Ascending aorta (tissue), 2 donors: ENCODE measurements at places on chromosomes 12 and 14.

DNA sequence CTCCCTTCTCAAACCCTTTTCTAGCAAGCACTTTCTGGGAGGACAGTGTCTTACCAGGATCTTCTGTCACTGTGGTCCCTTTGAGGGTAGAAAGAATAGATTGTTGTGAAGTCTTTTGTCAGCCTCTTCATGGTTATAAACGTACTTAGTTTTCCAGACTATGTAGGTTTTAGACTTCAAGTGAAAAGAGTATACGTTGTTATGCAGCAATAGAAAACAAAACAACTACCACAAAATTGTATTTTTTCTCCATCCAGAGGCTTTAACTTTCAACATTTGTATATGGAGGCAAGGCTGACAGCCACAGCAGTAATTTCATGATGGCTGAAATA is 23.7 kb downstream of the PRKCH start:
- no peak for DNase-seq

DNA sequence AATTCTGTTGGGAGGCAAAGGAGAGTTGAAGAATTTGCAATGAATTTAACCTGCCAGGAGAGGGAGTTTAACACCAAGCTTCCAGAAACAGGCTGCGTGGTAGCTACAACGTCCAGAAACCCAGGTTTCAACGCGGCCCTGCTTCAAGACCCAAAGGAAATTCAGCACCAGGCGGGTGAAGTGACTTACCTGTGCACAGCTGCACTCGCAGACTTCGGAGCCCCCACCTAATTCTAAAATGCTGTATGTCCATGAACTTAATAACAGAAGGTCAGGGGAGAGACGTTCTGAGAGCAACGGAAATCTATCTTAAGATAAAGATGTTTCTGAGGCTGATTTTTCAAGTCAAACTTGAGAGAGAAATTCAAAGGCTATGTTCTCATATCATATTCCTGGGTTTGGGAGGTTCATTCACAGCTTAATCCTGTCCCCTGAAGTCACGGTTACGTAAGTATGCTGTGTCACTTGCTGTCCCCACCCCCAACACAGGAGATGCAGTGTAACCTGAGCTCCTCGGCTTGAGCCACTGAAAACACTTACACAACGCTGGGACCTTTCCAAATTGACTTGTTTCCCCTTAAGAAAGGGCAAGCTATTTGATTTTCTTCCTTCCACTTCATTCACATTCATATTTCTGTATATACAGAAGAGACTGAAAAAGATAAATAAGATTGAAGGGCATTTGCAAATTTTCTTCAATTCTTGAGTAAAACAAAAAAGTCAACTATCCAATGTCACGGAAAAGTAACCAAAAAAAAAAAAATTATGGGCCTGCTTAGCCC is 22.7 kb downstream of the CLIP1 start:
- peak; percentile 77 for DNase-seq

GRCh38 chr12:47207829-47208248 is 128.1 kb upstream of the AMIGO2 start:
- peak; percentile 33 for DNase-seq

GRCh38 chr14:22753586-22753985 is 12.9 kb upstream of the OXA1L start:
- DNase-seq: no peak

GRCh38 chr12:49783917-49784676 is 42.7 kb downstream of the TMBIM6 start:
- no peak for DNase-seq

- no peak for DNase-seq
These were observed 142.5 kb downstream of the TMX1 start for GRCh38 chr14:51382506-51382905.

DNA sequence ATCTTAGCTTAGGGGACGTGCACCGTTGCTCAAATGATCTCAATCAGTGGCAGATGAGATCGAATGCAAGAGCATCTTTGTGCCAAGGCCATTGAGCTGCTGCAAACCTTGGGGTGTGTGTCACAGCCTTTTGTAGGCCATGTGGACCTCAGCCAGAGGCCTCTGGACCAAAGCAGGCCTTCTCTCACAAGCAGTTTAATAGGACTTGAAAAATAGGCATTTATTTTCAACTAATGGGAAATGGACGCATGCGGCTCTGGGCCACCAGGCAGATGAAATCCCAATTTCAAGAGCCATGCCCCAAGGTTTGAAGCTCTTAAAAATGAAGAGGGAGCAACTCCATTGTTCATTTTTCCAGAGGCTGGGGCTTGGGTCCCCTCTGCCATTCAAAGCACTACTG is 87.3 kb downstream of the TTC7B start:
- no peak for DNase-seq

GRCh38 chr12:76113800-76114757 is 29.6 kb upstream of the NAP1L1 start:
- no peak for DNase-seq

DNA sequence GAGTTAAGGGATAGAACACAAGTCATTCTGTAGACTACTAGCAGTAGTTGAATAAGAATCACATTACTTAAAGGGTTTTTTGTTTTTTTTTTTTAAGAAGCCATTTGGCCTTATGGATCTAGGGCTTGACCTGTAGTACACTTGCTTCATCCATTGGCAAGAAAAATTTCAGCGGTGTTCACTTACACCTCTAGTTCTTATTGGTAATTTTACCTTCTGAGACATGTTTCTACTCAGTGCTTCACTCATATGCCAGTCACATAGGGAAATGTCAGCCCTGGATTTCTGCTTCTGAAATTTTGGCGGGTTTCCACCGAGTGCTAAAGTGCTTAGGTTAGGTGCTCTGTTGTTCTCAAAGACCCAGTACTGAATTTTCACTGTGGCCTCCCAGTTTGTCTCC is 72.9 kb downstream of the FRMD6 start:
- no peak for DNase-seq

DNA sequence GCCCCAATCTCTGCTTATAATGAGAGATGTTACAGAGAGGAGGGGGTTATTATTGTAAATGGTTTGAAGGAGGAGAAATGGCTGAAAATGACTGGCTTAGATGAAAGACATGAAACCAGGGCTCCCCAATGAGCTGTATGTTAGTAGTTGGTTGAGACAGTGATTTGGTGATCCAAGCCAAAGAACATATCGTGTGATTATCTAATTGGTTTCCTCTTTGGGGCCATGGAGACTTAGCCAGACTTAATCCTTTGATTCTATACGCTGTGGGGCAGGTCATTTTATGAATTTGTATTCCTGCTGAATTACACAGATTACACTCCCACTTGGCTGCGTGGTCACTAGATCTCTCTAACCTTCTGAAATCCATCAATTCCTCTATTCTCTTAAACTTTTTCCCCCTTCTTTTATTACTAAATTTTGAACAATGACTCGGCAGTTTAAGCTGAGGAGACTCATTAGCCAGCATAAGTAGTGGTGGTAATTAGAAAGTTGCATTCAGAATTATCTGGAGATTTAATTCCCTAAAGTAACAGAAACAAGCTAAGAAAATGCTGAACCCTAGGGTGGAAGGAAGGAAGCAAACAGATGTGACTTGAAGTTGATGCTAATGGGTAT is 5.3 kb downstream of the TTC8 start:
- no peak for DNase-seq

DNA sequence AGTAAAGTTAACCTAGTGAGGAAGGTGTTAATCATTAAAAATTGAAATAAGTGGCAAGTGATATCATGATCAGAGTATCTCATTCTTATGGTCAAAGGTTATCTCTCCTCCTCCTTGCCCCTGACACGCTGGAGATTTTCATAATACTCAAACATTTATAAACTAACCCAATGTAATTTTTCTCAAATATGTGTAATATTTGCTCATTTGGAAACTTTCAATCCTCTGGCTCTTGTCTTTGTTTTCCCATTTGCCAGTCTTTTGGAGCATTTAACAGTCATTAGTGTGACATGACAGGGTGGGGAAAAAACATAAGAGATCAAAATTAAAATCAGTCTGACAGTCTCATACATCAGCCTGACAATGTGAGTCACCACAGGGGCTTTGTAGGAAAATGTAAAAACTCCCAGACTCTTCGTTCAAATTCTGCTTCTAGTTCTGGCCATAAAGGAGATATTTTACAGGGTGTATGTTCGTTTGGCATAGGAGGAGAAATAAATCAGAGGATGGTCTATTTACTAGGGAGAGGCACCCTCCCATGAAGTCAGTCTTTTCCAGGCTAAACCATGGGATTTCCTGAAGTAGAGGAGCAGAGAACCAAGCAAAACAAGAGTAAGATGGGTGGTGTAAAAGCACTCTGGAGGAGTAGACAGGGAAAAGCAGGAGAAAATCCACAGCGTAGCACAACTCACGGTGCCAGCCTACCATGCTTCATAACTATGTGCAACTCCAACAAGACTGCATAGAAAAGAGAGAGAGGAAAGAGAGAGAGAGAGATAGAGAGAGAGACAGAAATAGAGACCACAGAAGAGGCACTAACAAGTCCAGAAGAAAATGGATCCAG is 369.2 kb upstream of the PDE3A start:
- no peak for DNase-seq

DNA sequence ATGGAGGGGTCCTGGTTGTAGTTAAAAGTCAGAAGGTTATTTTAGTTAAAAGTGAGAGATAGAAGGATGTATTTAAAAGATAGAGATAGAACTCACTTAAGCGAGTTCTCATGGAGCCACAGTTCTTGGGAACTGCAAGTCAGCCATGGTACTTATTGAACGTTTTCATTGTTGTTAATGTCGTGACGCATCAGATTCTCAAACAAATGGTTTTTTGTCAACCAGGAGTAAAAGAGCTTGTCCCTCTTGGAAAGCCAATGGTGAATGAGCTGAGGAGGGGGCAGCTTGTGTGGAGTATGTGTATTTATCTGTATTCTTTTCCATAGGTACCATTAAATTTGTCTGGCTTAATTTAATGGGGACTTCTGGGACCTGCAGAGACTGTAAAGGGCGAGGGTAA is 68.6 kb downstream of the FIGNL2 start:
- DNase-seq: no peak

DNA sequence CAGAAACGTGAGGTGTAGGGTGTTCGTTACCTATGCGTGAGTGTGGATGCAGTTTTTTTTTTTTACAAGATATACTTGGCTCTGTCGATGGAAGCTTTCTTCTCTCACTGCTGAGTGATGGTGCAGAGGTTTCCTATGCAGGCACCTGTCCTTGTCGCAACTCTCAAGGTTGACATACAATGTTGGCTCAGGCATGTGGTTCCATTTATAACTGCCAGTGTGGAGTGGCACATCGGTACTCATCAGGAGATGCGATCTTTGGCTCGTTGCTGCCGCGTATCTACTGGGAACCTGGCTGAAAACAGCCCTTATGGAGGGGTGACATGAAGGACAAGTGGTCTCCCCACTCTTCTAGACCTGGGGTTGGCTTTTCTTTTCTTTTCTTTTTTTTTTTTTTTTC is 109.0 kb downstream of the ZNF664 start:
- DNase-seq: no peak

DNA sequence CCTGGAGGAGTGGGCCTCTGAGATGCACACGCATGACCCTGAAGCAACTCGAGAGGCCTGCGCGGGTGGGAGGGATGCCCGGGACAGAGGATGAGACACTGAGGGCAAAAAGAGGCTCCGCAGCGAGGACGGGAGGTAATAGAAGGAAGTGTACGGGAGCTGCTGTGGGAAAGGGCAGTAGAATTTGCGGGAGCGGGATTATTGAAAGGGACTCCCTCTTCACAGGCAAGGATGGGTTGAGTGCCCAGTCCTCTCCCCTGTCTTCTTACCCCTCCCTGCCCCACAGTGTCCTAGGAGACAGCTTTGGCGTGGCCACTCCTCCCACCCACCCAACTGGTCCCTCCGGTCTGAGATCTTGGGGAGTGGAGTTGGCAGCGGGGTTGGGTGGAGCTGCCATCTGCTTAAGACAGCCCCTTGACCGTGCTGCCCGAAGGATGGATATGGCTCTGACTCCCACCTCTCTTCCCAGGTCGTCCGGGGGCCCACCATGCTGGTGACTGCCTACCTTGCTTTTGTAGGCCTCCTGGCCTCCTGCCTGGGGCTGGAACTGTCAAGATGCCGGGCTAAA is 15.7 kb upstream of the ESPL1 start:
- no peak for DNase-seq

GRCh38 chr12:81295251-81295650 is 217.4 kb downstream of the ACSS3 start:
- no peak for DNase-seq

DNA sequence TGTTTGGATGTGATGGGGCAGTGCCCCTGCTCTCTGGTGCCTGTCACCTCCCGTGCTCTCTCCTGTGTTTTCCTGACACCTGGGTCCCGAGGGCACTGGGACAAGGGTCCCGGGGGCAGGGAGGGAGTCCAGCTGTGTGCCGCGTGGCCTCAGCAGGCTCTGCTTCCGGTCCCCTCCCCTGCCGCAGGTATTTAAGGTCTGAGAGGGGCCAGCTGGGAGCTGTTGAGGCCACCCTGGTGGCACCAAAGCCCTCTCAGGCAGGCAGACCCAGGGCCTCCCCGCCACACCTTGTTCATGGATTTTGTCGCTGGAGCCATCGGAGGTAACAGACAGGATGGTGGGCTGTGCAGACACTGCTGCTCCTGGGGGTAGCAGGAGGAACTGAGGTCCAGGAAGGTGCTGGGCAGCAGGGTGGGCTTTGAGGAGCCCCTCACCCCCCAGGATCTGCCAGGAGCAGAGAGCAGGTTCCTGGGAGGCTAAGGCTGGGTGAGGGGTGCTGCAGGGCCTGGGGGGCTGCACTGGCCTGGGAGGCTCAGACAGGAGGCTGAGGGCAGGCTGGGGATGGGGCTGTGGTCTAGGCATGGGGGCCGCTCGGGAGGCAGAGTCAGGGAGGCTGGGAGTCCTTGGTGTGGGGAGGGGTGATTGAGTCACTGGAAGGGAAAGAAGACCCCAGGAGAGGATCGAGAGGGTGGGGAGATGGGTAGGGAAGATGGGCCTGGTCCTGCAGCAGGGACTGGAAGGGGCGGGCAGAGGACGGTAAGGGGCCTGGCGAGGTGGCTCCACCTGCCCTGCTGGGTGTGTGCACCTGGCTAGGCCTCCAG is at the start of gene SLC25A47:
Gene SLC25A47, plus strand, starts transcription at position 219 of the 821 bp plus-strand sequence. Its CDS starts 76 bp downstream, at position 295.
- DNase-seq: no peak

DNA sequence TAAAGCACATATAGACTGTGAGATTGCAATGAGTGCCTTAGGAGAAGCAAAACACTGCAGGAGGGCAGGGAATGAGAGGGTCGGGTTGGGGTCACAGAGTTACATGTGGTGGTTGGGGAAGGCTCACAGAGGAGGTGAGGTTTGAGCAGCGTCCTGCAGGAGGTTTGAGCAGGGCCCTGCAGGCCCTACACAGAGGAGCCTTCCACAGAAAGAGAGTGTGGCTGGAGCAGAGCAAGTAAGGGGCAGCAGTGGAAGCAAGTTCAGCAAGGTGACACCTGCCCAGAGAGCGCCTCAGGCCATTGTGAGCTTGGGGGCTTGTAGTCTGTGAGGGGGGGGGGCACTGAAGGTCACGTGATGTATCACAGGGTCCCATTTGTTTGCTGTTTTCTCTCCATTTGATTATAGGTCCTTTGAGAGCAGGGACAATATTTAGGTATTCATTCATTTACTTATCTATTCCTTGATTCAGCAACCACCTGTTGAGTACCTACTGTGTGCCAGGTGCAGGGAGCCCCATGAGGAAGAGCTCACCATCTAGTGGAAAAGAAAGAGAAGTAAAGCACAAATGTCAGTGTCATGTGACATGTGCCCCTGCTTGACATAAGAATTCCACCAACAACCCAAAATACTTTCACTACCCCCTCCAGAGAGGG is 56.6 kb downstream of the GALNT16 start:
- peak; percentile 56 for DNase-seq

- no peak for DNase-seq
These were observed 105.6 kb downstream of the SLC25A47 start for GRCh38 chr14:100428727-100429126.
